ENCODE measurements at places on chromosomes 1 and 21.

GRCh38 chr1:13582713-13583443 lies 754 bp upstream of the PDPN start:
- DNase-seq = no peak

GRCh38 chr1:35080171-35080854 lies 1.1 kb downstream of the ZMYM1 start:
- DNase-seq = no peak

- DNase-seq = no peak
Measured at GRCh38 chr21:43970551-43970950, 41.6 kb upstream of the TRAPPC10 start.

DNA sequence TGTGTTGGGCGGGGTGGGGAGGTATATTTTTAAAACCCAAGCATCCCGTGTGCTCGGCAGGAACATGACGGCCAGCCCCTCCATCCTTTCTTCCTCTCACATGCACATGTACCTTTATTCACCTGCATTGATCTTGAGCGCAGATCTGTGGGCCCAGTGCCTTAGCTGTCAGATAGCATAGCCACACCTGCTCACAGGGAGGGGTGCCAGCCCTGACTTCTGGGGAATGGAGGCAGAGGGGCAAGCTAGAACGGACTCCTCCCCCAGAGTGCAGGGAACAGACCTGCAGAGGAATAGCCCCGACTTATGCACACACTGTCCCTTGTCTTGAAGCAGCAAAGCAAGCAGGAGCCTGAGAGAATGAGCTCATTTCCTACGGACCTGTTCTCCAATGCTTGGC lies 56.1 kb downstream of the DESI2 start:
- no peak for DNase-seq

DNA sequence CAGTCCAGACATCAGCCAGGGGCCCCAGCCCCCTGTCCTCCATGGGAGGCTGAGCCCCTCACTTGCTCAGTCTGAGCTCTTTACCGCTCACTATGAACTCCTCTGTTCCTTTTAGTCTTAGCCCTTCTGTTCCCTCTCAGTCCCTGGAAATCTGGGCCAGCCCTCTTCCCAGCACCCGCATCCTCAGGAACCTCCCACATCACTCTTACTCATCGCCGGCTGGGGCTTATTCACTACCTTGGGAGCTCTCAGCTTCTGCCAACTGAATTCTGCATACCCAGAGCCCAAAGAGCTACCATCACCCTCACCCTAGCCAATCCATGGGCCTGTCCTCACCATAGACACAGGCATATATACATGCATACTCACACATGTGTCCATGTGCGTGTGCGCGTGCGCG lies 11.5 kb downstream of the KNCN start:
- DNase-seq = peak; percentile 52

- peak; percentile 49 for DNase-seq
Measured at GRCh38 chr1:145849356-145850160, 4.1 kb downstream of the NUDT17 start.

GRCh38 chr1:227568593-227568992 lies 5.2 kb downstream of the ZNF678 start:
- DNase-seq = no peak

DNA sequence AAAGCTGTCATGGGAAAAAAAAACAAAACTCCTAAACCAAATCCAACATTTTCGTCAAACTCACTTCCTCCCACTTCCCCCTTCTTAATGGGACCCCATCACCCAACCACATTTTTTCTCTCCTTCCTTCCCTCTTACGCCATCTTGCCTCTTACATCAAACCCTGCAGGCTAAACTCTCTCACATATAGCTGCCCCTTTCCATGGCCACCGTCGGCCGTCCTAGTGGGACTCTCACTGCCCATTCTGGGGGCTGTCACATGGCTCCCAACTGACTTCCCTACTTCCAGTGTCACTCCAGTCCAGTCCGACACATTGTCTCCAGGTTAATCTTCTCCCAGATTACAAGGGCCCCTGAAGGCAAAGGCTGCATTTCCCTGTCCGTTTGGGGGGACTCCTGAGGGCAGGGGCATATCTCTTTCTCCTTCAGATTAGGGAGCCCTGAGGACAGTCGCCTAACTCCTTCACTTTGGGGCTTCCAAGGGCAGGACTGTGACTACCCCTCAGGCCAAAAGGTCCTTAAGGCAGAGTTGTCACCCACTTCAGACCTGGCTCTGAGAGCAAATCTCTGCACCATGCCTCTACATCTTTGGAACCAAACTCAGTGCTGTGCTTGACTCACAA lies 658 bp downstream of the UBXN11 start:
- no peak for DNase-seq

GRCh38 chr1:35708441-35708921 lies 10.2 kb downstream of the C1orf216 start:
- DNase-seq = no peak

- no peak for DNase-seq
Measured at GRCh38 chr1:44806704-44807363, at the start of gene DYNLT4. TSS of gene DYNLT4 (minus strand) at chr1:44807351. CDS start at chr1:44806668, 683 bp downstream.

DNA sequence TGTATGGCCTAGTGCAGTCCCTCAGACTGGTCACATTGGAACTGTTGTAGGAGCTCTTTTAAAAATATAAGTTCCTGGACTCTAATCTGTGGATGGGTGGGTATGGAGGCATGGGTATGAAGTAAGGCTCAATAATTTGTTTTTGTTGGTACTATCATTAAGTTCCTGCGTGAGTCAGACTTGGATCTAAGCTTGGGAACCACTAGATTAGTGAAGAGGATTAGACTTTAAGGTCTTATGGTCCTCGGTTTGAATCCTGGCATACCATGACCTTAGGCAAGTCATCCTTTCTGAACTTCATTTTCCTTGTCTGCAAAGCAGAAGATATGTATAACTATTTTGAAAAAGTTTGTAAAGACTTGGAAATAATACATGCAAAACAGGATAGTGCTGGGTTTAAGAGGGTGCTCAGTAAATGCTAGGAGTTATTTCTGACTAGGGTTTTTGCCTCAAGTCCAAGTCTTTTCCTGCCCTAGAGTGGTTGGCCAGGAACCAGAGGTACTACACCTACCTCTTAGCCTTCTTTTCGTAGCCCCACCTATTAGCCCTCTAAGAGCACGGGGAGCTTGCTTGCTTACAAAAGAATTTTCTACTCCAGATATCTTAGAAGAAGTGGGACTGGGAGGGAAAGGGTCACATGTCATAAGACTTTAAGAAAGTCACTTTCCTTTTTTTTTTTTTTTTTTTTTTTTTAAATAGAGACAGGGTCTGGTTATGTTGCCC lies 38.6 kb upstream of the METTL18 start:
- DNase-seq = no peak

GRCh38 chr1:236209185-236209584 lies 66.8 kb downstream of the GPR137B start:
- DNase-seq = no peak

DNA sequence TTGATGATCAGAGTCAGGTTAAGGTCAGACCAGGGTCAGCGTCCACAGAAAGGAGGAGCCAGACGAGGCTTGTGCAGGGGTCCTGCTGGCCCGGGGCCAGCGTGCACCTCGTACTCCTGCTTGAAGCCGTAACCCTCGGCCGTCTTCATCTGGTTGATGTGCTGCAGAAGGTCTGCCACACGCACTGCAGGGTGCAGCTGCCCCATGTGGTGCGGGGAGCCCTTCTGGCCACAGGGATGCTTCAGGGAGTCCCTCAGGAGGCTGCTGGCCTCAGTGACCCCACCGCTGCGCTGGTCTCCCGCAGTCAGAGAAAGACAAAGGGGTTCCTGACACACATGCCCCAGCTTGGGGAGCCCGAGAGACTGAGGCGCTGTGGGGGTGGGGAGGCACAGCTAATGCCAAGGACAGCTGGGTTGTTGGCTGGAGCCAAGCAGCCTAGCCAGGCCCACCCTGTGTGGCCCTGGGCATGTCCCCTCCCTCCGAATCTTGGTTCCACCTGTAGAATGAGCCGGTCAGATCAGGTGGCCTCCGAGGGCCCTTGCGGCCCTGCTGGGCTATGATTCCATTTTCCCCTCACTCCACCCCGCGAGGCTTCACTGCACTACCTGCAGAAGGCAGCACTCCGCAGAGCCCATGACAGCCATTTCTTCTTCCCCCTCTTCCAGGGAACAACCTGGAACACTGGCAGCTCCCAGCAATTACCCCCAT lies 251.9 kb downstream of the PTPRU start:
- no peak for DNase-seq

- peak; percentile 24 for DNase-seq
Measured at GRCh38 chr1:17488995-17489767, 49.7 kb upstream of the RCC2 start.

DNA sequence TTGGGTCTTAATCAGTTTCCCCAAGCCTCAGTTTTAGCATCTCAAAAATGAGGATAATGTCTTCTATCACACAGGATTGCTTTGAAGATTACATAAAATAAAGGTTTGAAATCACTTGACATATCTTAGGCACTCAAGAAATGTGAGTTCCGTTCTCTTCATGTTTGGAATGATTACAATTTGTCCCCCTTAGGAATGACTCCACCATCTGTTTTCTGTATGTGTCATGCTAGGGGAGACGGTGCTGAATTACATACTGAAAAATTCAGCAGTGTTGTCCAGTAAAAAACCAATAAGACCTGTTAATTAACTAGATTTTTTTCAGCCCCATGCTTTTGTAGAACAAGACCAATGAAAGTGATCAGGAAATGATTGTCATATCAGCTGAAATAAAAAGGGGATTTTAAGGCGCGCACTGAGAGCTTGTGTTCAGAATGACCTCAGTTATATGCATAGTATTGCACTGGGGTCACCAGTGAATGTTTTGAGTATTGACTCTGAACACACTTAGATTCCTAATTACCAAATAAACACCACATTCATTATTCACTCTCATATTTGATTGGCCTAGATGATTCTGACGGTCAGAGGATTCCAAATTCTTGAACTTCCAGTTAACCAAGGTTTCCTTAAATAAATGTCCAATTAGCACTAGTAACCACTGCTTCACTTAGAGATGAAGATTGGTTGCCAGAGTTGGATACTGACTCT lies 114.5 kb upstream of the KCNK2 start:
- peak; percentile 81 for DNase-seq

- DNase-seq = no peak
Measured at GRCh38 chr1:66489972-66490601, 43.9 kb upstream of the SGIP1 start.

- DNase-seq = peak; percentile 34
Measured at GRCh38 chr1:32801096-32801715, 16.0 kb downstream of the YARS1 start.

DNA sequence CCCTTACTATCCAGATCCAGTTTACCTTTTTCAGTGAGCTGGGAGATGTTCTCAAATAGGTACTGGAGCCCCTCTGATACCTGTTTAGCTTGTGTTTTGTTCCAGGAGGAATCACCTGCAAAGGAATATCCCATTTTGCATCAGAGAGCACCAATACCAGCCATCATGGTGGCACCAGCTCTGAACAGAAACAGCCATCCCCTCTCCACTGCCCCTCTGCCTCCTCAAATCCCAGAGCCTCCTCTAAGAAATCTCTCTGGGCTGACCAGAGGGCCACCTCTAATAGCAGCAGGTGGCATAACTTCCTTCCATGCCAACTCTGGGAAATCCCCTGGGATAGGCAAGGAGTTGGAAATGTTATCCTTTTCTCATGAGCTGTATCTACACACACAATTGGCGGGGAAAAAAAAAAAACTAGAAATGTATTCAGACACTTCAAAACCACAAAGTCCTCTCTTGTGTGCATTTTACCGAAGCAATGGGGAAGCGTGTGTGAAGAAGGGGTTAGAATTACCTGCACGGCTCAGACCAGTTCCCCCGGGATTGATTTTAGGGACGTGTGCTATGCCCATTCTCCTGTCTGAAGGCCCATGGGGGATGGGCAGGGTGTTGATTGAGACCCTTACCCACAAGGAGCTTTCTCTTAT lies 2.4 kb downstream of the PGLYRP4 start:
- no peak for DNase-seq

- DNase-seq = no peak
Measured at GRCh38 chr1:3000671-3001470, 20.4 kb upstream of the ACTRT2 start.

- DNase-seq = peak; percentile 85
Measured at GRCh38 chr1:172135978-172136610, 284.4 kb upstream of the C1orf105 start.

- no peak for DNase-seq
Measured at GRCh38 chr21:33959680-33960079, 44.1 kb upstream of the ATP5PO start.

- no peak for DNase-seq
Measured at GRCh38 chr1:44559330-44559729, 115.0 kb downstream of the TMEM53 start.

- no peak for DNase-seq
Measured at GRCh38 chr1:184014271-184014670, 23.3 kb downstream of the COLGALT2 start.

GRCh38 chr1:46180082-46180616 lies 3.9 kb upstream of the P3R3URF start:
- no peak for DNase-seq

GRCh38 chr1:152182944-152183361 lies 23.9 kb upstream of the RPTN start:
- DNase-seq = peak; percentile 68

DNA sequence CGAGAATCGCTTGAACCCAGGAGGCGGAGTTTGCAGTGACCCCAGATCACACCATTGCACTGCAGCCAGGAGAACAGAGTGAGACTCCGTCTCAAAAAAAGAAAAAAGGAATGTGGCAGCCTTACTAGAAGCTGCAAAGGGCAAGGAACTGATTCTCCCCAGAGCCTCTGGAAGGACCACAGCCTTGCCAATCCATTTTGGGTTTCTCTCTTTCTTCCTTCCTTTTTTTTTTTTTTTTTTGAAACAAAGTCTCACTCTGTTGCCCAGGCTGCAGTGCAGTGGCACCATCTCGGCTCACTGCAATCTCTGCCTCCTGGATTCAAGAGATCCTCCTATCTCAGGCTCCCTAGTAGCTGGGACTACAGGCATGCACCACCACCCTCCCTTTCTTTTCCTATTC lies 9.9 kb upstream of the IFNGR2 start:
- DNase-seq = no peak

DNA sequence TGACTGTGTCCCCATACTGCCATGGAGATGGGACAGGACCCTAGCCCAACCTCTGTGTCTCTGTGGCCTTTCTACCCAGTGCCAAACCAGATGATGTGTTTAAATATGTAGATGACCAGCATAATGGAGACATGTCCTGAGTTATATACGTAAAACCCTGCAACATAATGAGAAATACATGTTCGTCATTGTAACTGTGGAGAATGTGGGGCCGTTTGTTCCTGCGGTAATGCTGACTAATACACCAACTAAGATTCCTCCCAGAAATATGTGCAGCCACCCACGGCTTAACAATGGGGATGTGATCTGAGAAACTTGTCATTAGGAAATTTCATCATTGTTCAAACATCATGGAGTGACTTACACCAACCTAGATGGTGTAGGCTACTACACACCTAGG lies 71.7 kb upstream of the SIM2 start:
- DNase-seq = peak; percentile 11

- DNase-seq = no peak
Measured at GRCh38 chr21:31870472-31871193, 2.2 kb upstream of the HUNK start.
